Stimulated activated CD4-positive, alpha-beta T cell treated with anti-CD3 and anti-CD28 coated beads, Interleukin-1b, Interleukin-23, amount 100 ng/mL, for 1 hour (primary cell): ENCODE measurements at places on chromosomes 6 and 20.
A peak's percentile ranks its signal among the peaks of the same experiment; 100 is the strongest.

DNA sequence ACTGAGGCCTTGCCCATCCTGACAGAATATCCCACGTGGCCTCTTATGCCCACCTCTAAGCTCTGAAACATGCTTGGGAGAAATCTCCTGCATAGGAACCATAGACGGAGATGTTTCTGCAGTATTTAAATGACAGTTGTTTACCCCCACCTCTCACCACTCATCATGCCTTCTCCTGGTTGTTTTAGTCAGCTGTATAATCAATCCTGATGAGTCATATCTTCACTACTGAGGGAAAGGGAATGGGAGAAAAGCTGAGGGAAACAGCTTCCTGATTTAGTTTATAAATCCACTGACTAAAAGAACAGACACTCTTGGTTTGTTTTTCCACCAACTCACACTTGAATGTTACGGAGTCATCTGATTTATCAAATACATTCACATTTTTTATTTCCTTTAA, 113.2 kb upstream of the TENT5A start:
- DNase-seq = no peak

DNA sequence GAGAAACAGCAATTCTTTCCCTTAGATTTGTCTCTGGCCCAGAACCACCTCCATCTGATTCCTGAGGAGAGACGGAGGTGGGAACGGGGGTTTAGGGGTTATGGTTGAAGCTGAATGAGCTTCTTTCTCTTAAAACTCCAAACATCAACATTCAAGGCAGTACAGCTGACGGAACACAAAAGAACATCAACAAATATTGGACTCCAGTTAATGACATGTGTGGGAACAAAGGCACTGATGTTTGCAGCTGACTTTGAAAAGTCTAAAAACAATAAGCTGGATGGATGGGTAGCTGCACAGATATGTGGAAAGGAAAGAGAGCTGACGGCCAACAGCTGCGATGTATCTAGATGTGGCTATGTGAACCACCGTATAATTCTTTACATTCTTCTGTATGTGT, 256.5 kb downstream of the SOD2 start:
- DNase-seq = no peak

DNA sequence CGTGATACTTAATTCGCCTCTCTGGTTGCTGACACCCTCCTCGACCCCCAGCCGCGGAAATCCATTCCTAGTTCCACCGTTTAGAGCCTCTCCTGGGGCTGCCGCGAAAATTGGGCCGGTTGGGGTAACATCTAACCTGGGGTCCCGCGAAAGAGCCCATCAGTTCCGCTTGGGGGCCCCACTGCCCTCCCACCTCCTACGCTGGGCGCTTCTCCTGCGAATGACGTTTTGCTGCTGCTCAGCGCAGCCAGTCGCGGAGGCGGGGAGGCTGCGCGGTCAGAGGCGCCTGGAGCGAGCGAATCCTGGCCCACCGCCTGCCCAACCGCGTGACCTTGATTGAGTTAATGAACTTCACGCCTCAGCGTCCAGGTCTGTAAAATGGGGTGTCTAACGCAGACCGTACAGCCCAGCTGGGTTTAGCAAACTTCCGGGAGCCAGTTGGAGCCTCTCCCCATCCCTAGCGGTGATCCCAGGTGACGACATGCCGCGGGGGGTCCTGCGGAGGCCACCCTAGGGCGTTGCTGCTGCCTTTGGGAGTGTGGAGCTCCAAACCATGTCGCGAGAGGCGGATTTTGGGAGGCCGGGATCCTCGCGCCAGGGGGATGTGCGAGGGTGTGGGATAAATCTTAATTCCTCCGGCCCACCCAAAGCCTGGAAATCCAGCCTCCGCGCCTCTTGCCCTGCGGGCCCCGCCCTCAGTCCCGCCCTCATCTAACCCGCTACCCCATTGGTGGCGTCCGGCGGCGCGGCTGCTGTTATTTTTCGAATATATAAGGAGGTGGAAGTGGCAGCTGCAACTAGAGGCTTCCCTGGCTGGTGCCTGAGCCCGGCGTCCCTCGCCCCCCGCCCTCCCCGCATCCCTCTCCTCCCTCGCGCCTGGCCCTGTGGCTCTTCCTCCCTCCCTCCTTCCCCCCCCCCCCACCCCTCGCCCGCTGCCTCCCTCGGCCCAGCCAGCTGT, at the start of gene CDC25B:
Gene CDC25B (plus strand): TSS at position 800 of the 958 bp plus-strand sequence. CDS start 222 bp downstream, outside the sequence.
- DNase-seq = peak; percentile 72

GRCh38 chr6:118677193-118677592, 25.8 kb upstream of the CEP85L start:
- no peak for DNase-seq

DNA sequence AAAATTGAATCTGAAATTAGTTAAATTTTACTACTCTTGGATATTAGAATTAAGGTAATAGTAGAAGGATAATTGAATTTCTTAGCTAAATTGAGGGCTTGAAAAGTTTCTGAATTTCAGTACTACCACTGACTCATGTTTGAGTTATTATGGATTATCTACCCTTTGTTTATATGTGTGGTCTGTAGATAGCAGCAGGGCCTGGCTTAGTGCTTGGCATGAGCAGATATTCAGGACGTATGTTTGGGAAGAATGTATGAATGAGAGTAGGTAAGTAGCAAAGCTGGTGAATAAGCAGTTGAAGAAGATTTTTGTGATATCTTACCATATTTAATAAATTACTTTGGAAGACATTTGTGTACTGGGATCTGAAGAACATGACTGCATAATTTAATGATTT, 152.7 kb downstream of the MACROD2 start:
- DNase-seq = no peak

DNA sequence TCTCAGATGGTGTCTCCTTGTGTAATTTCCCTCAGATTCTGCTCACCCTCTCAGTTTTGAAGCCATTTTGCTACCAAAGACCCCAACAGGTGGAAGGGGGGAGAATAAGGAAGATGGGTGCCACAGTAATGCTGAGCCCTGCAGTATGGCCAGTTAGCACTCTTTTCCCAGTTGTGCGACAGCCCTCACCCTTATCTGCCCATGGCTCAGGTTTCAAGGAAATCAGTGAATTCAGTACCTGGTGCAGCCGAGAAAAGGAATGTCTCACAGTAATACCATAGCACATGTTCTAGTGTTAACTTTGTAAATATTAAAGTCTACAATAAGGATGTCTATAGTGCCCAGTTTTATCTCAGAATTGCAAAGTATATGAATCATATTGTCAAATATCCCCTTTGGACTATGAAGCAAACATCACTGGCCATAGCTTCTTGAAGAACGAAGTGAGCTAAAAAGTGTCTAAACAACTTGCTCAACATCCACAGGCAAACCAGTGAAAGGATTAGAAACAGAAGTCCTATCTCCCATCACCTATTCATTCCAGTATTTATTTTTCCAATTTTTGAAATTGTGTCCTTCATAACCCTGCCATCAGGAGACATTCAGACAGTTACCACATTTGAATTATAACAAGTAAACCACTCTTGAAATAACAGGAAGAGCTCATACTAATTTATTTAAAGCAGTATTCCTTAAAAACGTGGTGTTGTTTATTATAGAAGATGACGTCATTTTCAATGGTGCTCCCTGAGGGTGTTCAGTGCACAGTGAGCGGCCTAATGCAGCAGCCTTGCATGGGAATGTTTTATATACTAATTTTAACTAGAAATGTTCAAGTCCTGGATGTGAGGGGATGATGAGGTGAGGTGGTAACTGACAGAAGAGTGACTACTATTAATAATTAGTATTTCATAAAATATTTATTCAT, 366.2 kb downstream of the TFAP2A start:
- DNase-seq = no peak

- DNase-seq = no peak
Measured at GRCh38 chr20:59443550-59443949, 143.1 kb downstream of the EDN3 start.

GRCh38 chr20:54475334-54476168, at the start of gene DOK5:
Gene DOK5 (plus strand): TSS chr20:54475593. CDS start chr20:54475947, 354 bp downstream.
- no peak for DNase-seq

DNA sequence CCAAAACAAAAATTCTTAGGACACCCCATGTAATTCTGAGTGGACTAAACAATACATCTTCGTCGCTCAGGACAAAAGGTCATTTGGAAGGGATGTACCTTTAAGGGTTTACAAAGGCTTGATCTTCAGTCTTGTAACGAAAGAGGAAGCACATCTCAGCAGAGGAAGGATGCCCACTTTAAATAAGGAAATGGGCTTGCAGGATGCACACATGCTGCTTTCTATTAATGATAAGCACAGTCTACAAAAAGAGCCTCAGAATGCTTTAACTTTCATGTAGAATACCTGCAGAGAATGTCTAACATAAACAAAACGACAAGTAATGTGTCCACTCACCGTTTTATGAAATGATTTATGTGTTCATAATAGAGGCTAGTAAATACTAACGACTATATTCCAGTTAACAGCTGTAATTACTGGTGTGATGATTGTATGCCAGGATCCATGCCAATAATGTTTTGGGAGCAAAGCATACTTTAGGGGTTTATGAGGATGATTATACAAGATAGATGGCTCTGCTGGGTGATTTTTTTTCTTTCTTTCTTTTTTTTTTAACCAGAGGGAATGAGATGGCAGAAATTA, 216.9 kb downstream of the GMDS start:
- DNase-seq = no peak

DNA sequence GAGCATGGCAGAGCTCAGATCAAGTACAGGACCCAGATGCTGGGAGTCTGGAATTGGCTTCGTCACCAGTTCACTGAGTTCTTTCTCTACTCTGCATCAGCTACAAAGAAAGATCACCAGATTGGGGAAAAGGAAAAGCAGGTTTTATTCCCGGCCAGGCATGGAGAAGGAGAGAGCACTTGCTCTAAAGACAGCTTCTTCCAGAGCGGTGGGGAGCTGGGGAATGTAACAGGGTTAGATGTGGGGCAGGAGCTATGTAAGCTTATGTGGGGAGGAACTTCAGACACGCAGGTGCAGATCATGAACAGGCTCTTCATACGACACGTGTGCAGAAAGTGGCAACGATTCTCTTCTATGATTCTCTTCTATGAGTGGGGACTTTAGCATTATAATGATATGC, 4.9 kb upstream of the ACSS1 start:
- no peak for DNase-seq

- DNase-seq = no peak
Measured at GRCh38 chr6:100322886-100323285, 141.8 kb downstream of the SIM1 start.

- no peak for DNase-seq
Measured at GRCh38 chr6:70684794-70685493, 17.3 kb downstream of the SMAP1 start.

DNA sequence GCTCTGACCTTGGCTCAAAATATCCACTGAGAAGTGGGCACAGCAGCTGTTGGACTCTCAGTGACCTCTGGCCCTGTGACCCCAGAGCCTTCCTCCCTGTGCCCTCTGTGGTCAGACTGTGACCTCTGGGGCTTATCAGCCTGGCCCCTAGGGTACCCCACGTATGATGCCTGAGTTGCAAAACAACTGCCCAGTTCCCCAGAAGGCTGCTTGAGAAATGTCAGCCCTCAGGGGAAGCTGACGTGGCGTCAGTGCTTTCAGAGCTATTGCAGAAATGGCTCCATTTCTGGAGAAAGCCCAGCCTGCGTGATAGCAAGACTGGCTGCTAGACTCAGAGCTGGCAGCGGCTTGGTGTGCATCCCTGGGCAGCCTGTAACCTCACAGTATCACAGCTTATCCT, 31.5 kb upstream of the TGM2 start:
- no peak for DNase-seq

- no peak for DNase-seq
Measured at GRCh38 chr20:62785393-62785792, 10.9 kb upstream of the MRGBP start.

GRCh38 chr6:166779963-166780683, 153.1 kb upstream of the RPS6KA2 start:
- no peak for DNase-seq
